ENCODE measurements at places on chromosomes 4 and X.

DNA sequence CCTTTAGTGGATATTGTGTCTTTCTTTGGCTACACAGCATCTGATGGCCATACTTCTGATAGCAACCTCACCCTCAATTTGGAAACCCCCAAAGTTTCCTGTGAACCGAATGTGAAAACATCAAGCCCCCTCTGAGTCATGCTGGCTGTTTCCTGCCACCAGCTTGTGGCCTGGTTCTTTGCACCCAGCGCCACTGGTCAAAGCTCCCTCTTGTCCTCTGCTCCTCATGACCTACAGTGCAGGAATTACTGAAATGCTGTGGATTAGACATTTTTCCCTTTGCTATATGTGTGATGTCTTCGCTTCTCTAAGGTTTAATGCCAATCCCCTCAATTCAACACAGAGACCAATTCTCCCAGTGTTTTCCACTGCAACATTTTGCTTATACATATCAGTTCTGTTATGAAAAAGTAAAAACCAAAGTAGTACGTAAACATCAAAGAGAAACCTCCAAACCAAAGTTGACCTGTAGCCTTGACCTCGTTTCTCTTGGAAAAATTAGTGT, 224.0 kb upstream of the TENM3 start:
- H3K36me3 ChIP-seq, result no peaks in the 10 kb centered on the region
- H3K27me3 ChIP-seq, result peaks cover 1% of the 10 kb centered on the region
- H3K4me3 ChIP-seq, result no peak overlapping the region
- no peaks in the 10 kb centered on the region for H3K4me1 ChIP-seq
- DNase-seq, result no peak

GRCh38 chrX:136747003-136747986, 33.4 kb downstream of the ARHGEF6 start:
- H3K4me1 ChIP-seq, result peaks cover 88% of the 10 kb centered on the region
- DNase-seq, result peak; percentile 57
- H3K4me3 ChIP-seq, result peak overlapping the region; percentile 48
- H3K27me3 ChIP-seq, result no peaks in the 10 kb centered on the region
- H3K36me3 ChIP-seq, result peaks cover 24% of the 10 kb centered on the region
- peak overlapping the region; percentile 93 for H3K27ac ChIP-seq

DNA sequence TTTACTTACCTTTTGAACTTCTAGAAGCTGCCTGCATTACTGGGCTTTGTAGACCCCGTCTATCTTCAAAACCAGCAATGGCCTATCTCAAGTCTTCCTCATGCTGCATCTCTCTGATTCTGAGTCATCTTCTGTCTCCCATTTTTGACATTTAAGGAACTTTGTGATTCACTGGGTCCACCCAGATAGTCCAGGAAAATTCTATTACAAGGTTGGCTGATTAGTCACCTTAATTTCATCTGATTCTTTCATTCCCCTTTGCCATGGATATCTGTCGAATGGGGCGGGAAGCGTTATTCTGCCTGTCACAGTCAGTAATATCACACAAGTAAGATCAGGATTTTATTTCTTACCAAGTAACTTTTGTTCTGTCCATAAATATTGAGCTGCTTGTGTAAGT, 618.0 kb downstream of the CCSER1 start:
- DNase-seq, result no peak
- H3K4me1 ChIP-seq, result no peaks in the 10 kb centered on the region
- no peaks in the 10 kb centered on the region for H3K27me3 ChIP-seq
- H3K4me3 ChIP-seq, result no peak overlapping the region
- no peaks in the 10 kb centered on the region for H3K36me3 ChIP-seq
- H3K27ac ChIP-seq, result no peak overlapping the region

- no peaks in the 10 kb centered on the region for H3K4me1 ChIP-seq
- no peaks in the 10 kb centered on the region for H3K36me3 ChIP-seq
- H3K4me3 ChIP-seq, result no peak overlapping the region
- H3K27me3 ChIP-seq, result peaks cover 7% of the 10 kb centered on the region
- H3K27ac ChIP-seq, result no peak overlapping the region
Observed at GRCh38 chr4:169151671-169152070, 119.1 kb downstream of the SH3RF1 start.

DNA sequence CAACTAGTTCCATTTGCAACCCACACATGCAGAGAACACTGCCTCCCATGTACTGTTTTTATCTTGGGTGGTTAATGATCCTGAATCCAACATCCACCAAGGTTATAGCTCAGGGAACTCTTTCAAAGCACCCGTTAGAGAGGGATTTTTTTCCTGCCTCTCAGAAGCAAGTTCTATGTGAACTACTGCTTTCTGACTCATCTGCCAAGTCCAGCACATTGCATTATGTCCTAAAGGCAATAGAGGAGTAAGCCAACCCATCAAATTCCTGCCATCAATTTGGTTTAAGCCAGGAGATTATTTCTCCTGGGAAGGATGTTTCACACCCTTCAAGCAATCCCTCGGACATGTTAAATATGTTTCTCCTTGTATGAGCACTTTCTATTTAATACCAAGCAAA, 334.5 kb downstream of the GASK1B start:
- H3K27me3 ChIP-seq, result no peaks in the 10 kb centered on the region
- DNase-seq, result no peak
- H3K4me1 ChIP-seq, result no peaks in the 10 kb centered on the region
- no peak overlapping the region for H3K27ac ChIP-seq
- H3K4me3 ChIP-seq, result no peak overlapping the region

GRCh38 chr4:91502365-91502764, 801.4 kb upstream of the GRID2 start:
- no peaks in the 10 kb centered on the region for H3K4me1 ChIP-seq
- no peak for DNase-seq
- no peaks in the 10 kb centered on the region for H3K36me3 ChIP-seq

GRCh38 chr4:90841676-90842075, 714.5 kb downstream of the CCSER1 start:
- no peak for DNase-seq
- no peak overlapping the region for H3K27ac ChIP-seq
- no peaks in the 10 kb centered on the region for H3K27me3 ChIP-seq
- H3K4me3 ChIP-seq, result no peak overlapping the region
- H3K4me1 ChIP-seq, result no peaks in the 10 kb centered on the region

- peaks cover 3% of the 10 kb centered on the region for H3K27me3 ChIP-seq
- DNase-seq, result no peak
- no peak overlapping the region for H3K4me3 ChIP-seq
- no peaks in the 10 kb centered on the region for H3K36me3 ChIP-seq
- no peak overlapping the region for H3K27ac ChIP-seq
Observed at GRCh38 chr4:10803713-10804343, 119.3 kb upstream of the CLNK start.

DNA sequence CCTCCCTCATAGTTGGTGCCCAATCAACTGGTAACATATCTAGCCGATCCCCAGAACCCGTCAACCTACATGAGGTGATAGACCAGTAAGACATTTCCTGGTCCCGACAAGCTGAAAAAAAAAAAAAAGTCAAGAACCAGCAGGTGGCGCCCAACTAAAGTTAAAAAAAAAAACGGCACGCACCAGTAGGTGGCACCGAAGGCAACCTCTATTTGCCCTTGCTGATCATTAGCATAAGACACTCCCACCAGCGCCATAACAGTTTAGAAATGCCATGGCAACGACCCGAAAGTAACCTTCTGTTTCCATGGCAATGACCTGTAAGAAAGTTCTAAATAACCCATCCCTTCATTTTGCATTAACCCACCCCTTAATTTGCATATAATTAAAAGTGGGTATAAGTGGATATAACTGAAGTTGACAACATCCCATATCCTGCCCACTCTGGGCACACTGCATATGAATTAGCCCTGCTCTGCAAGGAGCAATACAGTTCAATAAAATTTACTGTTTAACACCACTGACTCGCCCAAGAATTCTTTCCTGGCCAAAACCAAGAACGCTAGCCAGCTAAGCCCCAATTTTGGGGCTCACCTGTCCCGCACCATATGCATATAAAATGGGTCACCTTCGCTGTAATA, 83.9 kb upstream of the SPANXB1 start:
- no peaks in the 10 kb centered on the region for H3K36me3 ChIP-seq
- H3K4me3 ChIP-seq, result no peak overlapping the region

DNA sequence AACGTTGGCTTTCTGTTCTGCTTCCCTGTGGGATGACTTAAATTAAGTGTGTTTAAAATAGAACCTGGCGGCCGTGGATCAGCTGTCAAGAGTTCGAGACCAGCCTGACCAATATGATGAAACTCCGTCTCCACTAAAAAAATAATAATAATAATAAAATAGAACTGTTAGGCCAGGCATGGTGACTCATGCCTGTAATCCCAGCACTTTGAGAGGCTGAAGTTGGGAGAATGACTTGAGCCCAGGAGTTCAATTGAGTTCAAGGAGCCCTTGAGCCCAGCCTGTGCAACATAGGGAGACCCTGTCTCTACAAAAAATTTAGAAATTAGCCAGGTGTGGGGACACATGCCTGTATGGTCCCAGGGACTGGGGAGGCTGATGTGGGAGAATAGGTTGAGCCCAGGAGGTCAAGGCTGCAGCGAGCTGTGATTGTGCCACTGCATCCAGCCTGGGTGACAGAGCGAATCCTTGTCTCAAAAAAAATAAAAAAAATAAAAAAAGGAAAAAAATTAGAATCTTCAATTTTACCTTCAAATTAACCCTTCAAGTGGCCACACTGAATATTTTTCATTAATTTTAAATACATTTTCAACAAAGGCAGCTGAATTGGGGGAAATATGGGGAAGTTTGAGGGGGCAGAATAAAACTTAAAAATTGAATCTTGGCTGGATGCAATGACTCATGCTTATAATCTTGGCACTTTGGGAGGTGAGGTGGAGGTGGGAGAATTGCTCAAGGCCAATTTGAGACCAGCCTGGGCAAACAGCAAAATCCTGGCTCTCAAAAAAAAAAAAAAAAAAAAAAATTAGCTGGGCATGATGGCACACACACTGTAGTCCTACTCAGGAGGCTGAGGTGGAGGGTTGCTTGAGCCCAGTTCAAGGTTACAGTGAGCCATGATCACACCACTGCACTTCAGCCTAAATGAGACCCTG, 31.8 kb upstream of the HSD17B13 start:
- no peak for DNase-seq
- no peaks in the 10 kb centered on the region for H3K4me1 ChIP-seq
- H3K4me3 ChIP-seq, result no peak overlapping the region
- peaks cover 11% of the 10 kb centered on the region for H3K36me3 ChIP-seq

- DNase-seq, result no peak
- H3K4me1 ChIP-seq, result no peaks in the 10 kb centered on the region
- H3K27me3 ChIP-seq, result peaks cover 8% of the 10 kb centered on the region
- no peak overlapping the region for H3K27ac ChIP-seq
- no peaks in the 10 kb centered on the region for H3K36me3 ChIP-seq
Observed at GRCh38 chr4:8915201-8916200, 43.9 kb upstream of the HMX1 start.
